Activated T-helper 1 cell treated with anti-CD3 and anti-CD28 coated beads, Interleukin-12 subunit alpha, Interleukin-12 subunit beta, Interleukin-2, Interleukin-4 antibody, amounts not matched to agents 30 ng/mL and 10 ng/mL and 1 ng/mL, durations not matched to agents 14 hours and 24 hours and 36 hours (primary cell): ENCODE measurements at places on chromosomes 11 and 22.

DNA sequence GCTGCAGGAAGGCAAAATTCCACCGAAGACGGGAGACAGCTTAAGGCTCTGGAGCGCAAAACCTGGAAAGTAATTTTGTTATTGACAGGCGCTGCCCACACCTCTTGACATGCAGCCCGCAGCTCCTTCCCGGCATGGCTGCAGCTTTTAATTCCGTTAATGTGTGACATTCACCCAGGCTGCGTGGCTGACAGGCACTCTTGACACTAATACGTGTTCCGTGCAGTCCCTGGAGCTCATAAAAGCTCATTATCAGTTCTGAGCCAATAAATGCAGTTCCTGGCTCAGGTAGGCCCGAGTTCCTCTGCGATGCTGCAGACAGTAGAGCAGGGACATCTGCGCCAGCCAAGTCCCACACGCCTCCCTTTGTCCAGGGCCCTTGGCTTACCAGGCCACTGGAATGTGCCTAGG lies 34.8 kb downstream of the TSPAN18 start:
- H3K4me1 ChIP-seq: peaks cover 8% of the 10 kb centered on the region
- no peak for DNase-seq
- H3K36me3 ChIP-seq: peaks cover 4% of the 10 kb centered on the region
- H3K4me3 ChIP-seq: no peak overlapping the region
- no peak overlapping the region for H3K27ac ChIP-seq

GRCh38 chr11:19370100-19370861 lies 129.5 kb upstream of the E2F8 start:
- DNase-seq: no peak
- H3K4me3 ChIP-seq: no peak overlapping the region

- peaks cover 8% of the 10 kb centered on the region for H3K4me1 ChIP-seq
- no peak overlapping the region for H3K27ac ChIP-seq
- no peak overlapping the region for H3K4me3 ChIP-seq
- H3K36me3 ChIP-seq: no peaks in the 10 kb centered on the region
- no peak for DNase-seq
- peaks cover 2% of the 10 kb centered on the region for H3K27me3 ChIP-seq
These were observed 208.1 kb upstream of the NARS2 start for GRCh38 chr11:78782725-78783124.

GRCh38 chr11:107999759-108000455 lies 8.8 kb upstream of the CUL5 start:
- no peak overlapping the region for H3K27ac ChIP-seq
- H3K4me3 ChIP-seq: no peak overlapping the region
- peaks cover 8% of the 10 kb centered on the region for H3K27me3 ChIP-seq
- no peaks in the 10 kb centered on the region for H3K36me3 ChIP-seq
- DNase-seq: no peak

DNA sequence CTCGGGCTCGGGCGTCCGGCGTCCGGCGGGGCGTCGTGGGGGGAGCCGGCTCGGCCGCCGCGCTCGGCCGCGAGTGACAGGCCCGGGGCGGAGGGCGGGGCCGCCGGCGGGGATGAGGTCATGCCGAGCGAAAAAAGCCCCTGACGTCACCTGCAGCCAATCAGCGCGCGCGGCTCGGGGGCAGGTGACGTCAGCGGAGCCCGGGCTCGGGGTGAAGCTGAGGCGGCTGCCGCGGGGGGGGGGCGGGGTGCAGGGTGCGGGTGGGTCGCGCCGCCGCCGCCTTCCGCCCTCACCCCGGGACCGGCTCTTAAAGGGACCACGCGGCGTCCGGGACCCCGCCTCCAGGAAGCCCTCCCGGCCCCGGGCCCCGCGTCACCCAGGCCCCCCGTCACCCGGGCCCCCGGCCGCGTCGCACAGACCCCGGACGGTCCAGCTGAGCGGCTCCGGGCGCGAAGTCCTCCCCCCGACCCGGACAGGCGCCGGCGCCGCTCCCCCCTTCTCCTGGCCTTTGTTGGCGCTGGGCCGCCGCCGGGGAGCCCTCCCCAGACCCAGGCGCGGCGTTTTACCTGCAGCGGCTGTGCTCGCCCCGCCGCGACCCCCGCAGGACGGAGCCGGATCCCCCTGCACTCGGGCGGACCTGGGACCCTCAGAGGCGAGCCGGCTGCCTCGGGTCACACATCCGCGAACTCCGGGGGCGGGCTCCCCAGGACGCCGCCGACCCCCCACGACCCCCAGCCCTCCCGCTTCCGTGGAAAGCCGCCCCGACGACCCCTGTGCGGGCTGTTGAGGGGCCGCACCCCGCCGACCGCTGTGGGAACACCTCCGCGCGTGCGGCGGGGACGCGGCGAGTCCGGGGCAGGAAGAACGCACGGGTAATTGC lies at the start of gene DUSP8:
DUSP8 (minus strand) TSS at position 75 of the 880 bp plus-strand sequence. CDS start 6,445 bp downstream, outside the sequence.
- H3K27me3 ChIP-seq: peaks cover 28% of the 10 kb centered on the region
- no peak within 1 kb of the TSS for H3K27ac ChIP-seq
- no peaks in the 10 kb centered on the region for H3K4me1 ChIP-seq
- H3K4me3 ChIP-seq: peak within 1 kb of the TSS; percentile 37
- no peaks in the 10 kb centered on the region for H3K36me3 ChIP-seq
